ENCODE measurements at places on chromosomes 11 and 22.

DNA sequence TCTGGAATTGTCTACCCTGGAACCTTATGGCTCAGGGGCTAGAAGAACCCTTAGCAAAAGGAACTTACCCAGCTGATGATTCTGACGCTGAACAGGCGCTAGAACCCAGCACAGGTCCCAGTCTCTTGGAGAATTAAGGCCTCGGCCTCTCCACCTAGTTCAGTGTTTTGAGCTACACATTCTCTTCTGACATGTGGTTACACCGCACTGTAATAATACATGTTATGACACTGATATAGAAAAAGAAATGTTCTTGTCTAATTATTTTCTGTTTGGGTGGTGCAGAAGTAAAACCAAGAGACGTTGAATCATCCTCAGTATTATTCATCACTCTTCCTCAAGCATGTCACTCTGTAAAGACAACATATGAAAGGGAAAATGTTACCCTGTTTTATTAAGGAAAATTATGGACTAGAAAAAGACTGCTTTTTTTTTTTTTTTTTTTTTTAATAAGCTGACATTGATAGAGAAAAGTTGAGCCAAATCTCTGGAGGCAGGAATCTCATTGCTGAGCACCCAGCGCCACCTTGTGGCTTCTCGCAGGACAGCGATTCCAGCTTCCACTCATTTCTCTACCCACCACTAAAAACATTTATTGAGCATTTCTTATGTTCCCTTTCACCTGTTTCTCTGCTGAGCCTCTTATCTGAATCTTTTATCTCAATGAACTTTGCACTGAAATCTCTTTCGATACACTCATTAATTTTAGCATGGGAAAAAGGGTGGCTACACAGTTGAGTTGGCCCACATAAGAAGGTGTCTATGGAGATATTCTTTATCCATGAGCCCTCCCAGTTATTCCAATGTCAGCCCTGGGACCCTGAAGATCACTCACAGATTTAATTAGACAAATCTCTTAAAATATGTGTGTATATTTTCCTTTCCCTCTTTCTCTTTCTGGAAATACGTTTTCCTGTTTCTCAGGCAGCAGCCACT lies 12.6 kb upstream of the APLNR start:
- DNase-seq, result peak; percentile 1

GRCh38 chr11:2313051-2313951 lies 11.5 kb downstream of the TSPAN32 start:
- no peak for DNase-seq

DNA sequence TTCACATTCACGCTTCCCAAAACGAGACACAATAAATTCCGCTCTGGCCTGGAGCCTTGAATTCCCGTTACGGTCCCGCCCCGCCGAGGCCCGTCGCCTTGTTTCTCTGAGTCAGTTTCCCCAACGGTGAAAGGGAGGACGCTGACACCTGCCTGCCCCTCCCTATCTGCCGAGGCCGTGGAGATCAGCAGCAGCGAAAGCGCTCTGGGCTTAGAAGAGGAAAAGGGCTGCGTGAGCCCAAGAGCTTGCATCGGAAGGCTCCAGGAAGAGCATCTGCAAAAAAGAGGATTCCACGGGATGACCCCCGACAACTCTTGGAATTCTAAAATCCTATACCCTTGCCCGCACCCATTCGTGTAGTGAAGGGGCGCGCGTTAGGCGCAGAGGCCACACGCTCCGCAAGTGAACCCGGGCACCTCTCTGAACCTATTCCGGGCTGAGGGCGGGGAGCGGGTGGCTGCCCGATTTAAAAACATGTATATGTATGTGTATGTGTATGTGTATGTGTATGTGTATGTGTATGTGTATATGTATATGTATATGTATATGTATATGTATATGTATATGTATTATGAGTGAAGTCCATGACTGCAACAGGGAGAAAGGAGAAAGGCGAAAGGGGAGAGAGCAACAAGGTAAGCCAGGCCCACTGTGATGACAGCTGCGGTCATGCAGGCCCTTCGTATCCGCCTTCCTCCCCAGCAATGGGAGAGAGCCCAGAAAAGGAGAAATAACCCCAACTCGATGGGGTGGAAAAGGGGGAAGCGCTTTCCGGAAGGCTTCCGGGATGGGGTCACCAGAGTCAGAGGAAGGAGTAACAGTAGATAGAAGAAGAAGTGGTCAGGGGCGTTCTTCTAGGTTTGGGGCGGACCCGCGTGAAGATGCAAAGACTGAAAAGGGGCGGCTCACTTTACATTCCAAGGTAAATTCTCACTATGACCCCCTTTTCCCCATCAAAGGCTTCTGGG lies 948 bp upstream of the MRTFA start:
- no peak for DNase-seq

- no peak for DNase-seq
These were observed 18.5 kb upstream of the TPH1 start for GRCh38 chr11:18064450-18065054.

DNA sequence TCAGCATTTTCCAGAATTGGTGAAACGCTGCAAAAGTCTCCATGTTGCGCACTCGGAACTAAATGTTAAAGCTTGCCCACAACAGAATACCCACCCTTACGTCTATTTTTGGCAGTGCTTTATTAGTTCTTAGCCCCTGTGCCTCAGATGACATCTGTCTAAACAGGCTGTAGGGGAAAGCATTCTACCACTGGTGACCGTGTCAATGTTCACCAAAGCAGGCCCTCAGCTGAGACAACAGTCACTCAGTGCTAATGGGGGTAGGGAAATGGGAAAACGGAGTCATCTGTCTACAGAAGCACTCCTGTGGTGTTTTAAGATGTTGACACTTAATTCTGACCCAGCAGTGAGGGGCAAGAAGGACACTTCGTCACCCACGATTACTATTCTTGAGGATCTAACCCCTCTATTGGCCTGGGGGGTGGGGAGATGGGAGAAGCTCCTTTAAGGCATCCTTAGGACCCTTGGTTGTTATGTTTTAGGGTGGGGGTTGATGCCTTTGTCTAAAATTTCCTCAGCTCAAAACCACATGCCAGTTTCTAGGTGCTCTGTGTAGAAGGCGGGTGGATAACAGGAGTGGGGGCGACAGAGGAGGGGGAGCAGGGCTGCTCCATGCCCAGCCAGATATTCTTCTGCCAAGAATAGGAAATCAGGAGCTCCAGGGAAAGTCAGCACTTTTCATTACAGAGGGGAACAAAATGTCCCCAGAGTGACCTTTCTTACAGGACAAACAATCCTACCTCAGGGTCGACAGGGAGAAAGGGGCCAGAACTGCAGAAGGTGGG lies 15.6 kb upstream of the MFRP start:
- DNase-seq, result no peak

DNA sequence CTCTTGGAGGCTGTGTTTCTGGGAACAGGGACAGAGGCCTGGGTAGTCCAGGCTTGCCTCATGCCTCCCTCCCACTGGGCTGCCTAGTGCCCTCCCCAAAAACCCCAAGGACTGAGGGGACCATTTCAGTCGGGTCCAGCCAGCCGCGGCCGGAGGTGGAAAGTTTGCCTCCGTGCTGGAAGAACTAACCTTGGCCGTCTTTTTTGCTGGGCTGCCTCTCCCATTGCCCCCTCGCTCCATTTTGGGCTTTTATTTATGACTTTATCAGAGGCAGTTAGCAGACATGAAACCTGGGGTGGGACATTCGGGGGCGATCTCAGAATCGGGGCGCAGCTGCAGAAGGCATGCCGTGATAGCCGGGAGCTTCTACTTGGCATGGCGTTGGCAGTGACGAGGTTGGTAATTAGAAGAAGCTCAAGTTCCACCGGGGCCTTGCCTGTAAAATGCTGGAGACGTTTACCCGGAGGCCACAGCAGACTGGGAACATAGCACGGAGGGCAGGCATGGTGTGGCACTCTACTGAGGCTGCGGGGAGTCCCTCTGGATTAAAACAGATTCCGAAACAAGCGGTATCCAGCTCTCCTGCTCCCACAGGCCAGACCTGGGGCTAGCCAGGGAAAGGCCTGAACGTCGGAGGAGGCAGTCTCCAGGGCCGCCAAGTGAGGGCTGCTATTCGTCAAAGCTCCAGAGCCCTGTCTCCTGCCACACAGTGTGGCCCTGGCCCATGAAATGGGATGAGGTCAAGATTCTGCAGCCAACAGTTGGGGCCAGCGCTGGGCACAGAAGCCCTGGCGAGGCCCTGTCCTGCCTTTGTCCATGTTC lies 76.4 kb upstream of the PPARA start:
- no peak for DNase-seq

DNA sequence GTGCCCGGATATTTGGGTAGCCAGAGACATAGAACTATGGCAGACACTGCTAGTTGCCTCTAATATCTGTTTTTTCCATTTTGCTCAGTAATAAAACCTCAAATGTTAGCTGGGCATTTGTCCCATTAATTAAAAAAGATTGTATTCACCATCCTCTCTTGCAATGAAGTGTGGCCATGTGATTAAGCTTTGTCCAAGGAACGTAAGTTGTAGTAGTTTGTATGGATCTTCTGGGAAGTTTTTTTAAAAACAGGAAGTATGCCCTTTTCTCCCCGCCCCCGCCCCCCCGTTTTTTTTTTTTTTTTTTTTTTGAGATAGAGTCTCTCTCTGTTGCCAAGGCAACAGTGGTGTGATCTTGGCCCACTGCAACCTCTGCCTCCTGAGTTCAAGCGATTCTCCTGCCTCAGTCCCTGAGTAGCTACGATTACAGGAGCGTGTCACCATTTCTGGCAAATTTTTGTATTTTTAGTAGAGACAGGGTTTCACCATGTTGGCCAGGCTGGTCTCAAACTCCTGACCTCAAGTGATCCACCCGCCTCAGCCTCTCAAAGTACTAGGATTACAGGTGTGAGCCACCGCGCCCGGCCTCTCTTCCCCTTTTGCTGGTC lies 1.7 kb upstream of the TMEM135 start:
- DNase-seq, result no peak

DNA sequence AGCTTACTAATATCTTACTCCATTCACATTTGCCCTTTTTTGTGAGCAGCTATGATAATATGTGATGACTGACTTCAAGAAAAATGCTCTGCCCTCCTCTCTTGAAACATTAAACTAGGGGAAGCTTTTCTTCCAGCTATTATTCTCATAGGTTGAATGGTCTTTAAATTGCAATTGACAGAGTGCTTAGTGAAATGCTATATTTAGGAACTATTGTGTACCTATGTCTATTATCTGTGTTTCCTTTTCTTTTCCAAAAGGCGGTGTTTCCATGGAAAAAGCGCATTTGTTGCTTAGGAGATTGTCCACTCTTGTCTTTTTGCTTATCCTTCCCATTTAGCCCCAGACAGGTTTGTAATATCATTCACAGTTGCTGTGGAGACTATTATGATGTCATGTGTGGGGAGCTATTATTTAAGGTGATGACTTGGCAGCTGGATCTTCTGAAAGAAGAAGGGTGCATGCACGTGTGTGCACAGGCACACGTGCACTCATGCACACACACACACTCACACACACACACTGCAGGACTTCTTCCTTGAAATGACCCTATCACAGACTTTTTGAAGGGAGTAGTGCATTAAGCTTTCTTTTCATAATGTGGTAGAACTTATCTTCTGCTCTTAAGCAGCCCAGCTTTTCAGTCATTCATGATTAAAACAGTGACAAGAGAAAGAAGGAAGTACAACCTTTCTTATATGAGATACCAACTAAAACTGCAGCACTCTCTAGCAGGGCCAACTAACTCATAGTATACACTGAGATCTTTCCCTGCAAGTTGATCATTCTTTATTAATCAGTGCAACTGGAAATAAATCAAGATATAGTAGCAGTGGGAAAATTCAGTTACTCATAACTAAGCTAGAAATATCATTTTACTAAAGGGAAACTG lies 340.8 kb upstream of the MTNR1B start:
- DNase-seq, result no peak

DNA sequence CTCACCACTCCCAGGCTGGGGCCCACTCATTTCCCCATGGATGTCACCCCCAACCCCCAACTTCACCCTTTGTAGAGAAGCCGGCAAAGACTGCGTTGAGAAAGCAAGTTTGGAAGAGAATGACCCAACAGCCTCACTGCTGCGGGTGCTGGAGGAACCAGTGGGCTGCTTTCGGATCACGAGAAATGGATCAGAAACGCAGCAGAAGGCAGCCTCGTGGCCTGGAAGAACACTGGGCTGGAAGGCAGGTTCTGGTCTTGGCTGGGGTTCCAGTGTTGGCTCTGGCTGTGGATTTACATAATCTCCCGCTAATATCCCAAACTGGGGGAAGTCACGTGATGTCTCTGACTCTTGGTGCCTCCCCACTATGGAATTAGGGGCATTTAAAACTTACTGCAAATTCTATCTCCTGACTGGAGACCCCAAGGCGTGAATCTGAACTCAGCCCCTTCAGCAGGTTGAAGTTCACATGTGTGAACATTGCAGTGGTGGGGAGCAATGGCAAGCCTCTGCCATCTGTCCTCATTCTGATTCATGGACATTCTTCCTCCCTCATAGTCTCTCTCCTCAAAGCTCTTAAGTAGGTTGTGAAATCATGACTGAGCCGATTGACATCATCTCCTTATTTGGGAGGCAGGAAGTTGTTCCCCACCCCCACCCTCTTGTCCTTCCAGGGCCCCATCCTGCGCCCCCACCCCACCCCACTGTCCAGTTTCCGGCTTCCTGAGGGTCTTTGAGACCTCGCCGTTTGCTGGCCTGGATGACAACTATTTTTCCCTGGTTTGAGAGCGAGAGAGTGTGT lies 37.0 kb upstream of the TIMP3 start:
- no peak for DNase-seq

DNA sequence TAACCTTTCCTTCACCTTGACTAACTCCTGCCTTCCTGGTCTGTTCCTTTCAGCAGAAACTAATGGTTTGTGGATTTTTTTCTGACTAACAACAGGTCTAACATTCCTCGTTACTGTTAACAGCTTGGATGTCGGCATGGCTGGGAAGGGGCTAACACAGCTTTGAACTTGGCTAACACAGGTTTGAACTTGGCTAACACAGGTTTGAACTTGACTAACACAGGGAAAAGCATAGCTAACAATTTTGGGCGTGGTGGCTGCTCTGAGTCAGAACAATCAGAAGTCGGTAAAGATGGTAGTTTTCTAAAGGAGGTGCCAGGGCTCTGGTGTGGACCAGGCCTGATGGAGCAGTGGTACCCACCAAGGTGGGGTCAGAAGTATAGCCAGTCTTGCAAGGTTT lies 16.1 kb downstream of the MIAT start:
- DNase-seq, result no peak

- DNase-seq, result no peak
These were observed 370.7 kb upstream of the CCDC90B start for GRCh38 chr11:83656796-83657330.

DNA sequence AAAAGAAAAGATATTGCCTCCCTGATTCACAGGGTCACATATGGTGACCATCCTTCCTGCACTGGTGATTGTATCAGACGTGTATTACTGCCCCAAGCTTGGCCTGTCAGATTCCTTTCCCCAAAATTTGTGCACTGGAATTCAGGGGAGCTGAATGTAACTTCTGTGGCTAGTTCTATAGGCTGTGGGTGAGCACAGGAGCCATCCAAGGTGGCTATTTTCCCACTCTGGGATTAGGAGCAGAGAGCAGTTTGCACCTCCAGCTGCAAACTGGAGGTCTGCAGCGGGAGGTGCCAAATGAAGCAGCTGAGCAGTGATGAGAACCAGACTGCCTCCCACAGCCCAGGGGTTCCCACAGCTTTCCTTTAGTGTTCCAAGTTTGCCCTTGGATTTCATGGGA lies 124.2 kb upstream of the PITPNB start:
- DNase-seq, result no peak

- no peak for DNase-seq
These were observed 5.3 kb downstream of the ATF4 start for GRCh38 chr22:39525658-39525975.
